Left forelimb (tissue), 1 donor: ENCODE measurements at places on chromosomes 16 and 17.

- DNase-seq, result peak; percentile 57
Observed at GRCh38 chr16:3518986-3519348, 18.2 kb downstream of the CLUAP1 start.

GRCh38 chr16:8846401-8846932, 22.3 kb downstream of the CARHSP1 start:
- no peak for DNase-seq

DNA sequence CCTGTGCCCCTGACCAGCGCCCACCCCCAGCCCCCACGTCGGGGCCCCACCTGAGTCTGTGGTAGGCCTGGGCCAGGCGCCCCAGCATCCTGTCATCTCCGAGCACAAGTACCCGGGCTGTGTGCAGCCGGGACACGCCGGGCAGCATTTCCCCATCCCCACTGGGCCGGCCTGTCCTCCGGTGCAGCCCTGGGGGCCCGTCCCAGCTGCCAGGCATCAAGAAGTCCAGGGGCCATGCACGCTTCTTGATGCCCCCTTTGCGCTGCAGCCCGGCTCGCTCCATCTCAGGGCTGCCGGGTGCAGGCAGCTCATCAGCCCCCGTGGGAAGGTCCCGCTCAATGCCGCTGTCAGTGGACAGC, 29.3 kb upstream of the MFSD6L start:
- DNase-seq, result no peak

DNA sequence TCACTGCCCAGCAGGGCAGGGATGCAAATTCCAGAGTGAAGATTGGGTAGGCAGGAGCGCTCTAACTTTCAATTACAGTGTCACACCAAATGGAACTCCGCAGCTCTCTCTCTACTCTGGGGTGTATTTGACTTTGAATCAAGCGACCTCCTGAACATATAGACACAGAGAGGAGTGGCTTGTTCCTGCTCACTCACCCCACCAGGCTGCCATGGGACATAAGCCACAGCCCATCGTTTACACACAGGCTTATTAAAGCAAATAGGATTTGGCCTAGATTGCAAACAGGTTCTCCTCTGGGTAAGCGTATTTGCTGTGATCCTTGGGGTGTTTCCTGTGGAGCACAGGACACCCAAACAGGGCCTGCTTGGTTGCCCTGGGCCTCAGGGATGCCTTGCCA, 281.6 kb upstream of the CCL2 start:
- DNase-seq, result no peak

DNA sequence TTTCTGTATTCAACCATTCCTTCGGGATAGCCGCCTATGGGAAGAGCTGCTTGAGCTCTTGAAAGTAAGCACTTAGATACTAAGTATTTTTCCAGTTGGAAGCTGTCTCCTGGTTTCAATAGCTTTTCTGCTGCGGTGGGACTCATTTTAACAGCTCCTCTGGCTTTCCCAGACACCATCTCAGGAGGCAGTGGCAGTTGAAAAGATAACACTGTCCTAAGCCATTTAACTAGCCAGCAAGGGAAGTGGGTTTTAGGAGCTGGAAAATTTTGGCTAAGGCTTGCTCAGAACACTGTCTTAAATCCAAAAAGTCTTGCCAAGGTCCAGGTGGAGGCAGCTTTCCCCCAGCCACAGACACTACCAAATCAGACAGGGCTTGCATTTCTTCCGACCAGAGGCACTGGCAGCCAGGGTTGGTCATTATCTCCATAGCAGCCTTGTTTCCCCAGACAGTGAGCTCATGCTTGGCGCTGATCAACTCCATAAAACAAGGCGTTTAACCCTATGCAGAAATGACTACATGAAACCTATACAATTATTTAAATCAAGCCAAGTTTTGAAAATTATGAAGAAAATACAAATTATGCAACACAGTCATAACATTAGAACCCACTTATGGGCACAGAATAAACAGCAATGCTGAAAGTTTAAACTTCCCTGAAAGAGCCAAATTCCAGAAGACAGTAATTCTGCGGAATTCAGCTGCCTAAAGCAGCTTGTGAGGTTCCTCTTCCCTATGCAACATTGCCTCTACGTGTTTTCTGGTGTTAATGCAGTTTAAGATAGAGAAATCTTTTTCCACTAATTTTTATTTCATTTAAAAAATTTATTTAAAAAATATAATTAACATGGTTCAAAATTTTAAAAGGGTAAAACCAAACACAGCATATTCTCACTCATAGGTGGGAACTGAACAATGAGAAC, 25.0 kb downstream of the GABARAPL2 start:
- DNase-seq, result peak; percentile 89

DNA sequence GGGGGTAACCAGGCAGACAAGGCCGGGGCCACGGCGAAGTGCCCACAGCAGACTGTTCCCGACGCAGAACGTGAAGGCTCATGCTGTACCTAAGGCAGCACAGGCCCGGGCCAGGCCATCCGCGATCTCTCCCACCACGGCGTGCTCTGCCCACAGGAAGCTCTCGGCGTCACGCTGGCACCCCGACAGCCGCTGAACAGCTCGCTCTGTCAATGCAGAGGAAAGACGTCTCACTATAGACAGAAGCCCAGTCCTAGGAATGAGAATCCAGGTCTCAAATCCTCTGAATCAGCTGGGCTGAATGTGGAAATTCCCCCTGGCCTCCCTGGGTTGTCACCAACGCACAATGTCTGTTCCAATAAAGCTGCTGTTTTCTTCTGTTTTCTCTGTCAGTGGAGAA, 21.4 kb downstream of the SERPINF1 start:
- no peak for DNase-seq

GRCh38 chr17:419073-419735, 66.6 kb upstream of the RPH3AL start:
- DNase-seq, result no peak

- no peak for DNase-seq
Observed at GRCh38 chr17:11467639-11468038, 130.6 kb upstream of the DNAH9 start.
